Muscle of arm (tissue), 14 donors: ENCODE measurements at places on chromosomes 1 and 21. TPM values are rescaled to one million over a fixed set of nuclear protein-coding genes. Genes with fewer than 3 reads are reported as not detected.

BATF3 gene
- polyA plus RNA-seq: 0.79 TPM

DNA sequence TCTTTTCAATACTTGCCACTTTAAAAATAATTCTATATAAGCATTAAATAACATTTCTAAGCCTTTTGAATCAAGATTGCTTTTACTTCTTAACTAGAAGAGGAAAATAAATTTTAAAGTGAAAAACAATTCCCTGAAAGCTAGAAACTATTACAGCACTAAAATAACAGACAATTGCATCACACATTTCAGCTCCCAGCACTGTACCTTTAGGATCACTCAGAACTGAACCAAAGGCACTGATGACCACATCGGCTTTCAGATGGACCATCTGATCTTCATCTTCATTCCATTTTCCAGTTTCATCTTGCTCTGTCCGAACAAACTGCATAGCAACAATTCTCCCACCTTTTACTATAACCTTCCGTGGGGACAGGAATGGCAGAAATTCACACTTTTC is 347.3 kb downstream of the DPYD start:
- DNase-seq: no peak

- DNase-seq: no peak
These were observed 43.8 kb upstream of the KCNE2 start for GRCh38 chr21:34320011-34320410.

- DNase-seq: no peak
These were observed at the start of gene CYYR1 for GRCh38 chr21:26572702-26573381. Gene CYYR1 (minus strand): TSS chr21:26573286. CDS start chr21:26572940, 346 bp downstream.

GRCh38 chr1:102836991-102837390 is 271.3 kb downstream of the COL11A1 start:
- no peak for DNase-seq

DNA sequence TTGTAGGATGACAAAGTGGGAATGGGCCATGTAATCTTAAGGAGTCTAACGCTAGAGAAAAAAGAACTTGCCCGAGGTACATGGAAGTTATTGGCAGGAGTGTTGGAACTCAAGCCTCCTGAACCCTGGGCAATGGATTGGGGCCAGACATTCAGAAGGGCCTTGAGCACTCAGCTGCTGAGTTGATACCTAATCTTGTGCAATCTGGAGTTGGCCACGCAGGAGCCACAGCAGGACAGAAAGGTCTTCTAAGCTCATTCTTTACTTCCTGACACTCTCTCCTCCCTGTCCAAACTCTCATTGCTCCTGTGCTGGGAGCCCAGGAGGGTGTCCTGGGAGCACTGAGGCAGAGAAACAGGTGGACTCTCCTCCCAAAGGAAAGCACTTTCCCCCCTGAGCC is 25.1 kb upstream of the CSF1 start:
- no peak for DNase-seq

GRCh38 chr1:210698661-210699060 is 370.0 kb downstream of the HHAT start:
- no peak for DNase-seq

DNA sequence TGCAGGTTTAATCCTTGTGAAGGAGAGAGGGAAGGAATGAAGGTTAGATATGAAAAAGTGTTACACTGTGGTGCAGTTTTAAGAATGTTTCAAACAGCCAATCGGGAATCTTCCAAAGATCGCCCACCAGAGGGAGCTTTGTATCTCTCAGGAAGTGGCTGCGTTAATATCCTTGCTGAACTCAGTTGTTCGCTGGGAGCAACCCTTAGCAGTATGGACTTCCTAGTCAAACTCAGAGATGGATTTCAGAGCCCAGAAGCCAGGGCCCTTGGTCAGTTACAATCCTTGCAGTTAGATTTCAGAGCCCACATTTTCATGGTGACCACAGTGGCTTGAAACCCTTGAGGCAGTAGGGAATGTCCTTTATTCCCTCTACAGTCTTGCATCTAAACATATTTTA is 136.2 kb downstream of the NTNG1 start:
- peak; percentile 20 for DNase-seq

DNA sequence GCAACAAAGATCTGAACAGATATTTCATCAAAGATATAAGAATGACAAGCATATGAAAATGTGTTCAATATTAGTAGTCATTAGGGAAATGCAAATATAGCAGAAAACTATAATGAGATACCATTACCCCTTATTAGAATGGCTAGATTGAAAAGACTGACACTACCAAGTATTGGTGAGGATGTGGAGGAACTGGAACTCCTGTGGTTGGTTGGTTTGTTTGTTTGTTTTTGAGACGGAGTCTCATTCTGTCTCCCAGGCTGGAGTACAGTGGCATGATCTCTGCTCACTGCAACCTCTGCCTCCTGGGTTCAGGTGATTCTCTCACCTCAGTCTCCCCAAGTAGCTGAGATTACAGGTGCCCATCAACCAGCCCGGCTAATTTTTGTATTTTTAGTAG is 18.9 kb upstream of the HMGN1 start:
- no peak for DNase-seq

USP16 gene
- 64.5 TPM for polyA plus RNA-seq

- DNase-seq: no peak
These were observed 92.6 kb downstream of the PCBP3 start for GRCh38 chr21:45736042-45736689.

DNA sequence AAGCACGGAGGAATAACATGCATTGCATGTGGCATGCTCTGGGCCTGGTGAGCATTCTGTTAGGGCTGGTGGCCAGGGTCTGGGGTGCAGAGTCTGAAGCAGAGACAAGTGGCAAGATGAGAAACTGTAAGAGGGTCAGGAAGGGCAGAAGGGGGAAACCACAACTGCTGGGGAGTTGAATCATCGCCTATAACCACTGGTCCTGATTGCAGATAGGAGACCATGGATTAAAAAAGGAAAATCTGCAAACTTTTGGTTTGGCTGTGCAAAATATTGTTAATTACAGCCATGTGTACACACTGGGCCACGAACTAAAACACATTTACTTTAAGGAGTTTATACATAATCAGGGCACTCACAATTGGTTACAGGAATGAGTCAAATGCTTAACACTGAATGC is 76.6 kb downstream of the TGFBR3 start:
- no peak for DNase-seq

GRCh38 chr1:10735563-10736305 is 60.7 kb downstream of the CASZ1 start:
- no peak for DNase-seq

GRCh38 chr1:175548774-175549173 is 194.6 kb downstream of the TNR start:
- no peak for DNase-seq

- DNase-seq: no peak
These were observed 157.1 kb upstream of the NRIP1 start for GRCh38 chr21:15221799-15222386.

SLC45A1 gene
- 0.85 TPM for polyA plus RNA-seq

C1orf185 gene
- not detected for polyA plus RNA-seq

PRR9 gene
- not detected for polyA plus RNA-seq

DNA sequence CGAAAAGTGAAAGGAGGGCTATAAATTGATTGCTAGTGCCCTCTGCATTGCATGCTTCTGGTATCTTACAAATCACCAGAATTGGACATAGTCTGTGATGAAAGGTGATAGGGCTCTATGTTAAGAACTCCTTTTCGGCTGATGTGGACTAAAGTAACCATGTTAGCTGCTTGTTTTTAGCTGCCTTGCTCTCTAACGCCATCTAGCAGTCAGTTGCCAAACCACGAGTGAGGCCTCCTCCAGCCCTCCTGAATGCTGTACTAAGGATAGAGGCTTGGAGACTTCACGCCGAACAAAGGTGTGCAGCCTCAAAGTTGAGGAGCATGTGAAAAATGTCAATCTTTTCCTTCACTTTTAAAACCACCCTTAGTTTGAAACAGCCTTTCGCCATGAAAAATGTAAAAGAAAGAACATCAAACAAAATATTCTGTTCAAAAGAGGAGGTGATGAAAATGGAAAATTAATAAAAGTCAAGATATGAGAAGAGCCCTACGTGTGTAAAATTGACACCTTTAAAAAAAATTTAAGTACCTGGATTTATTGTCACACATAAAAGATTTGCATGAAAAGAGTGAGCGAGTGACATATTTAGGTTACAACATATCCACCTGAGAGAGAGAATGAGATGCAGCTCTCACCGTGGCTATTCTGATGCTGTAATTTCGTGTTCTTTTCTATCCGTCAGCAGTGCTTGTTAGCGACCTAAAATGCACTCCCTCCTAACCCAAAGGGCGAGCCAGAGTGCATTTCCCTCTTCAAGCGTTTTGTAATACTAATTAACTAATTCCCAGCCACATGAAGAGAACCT is 8.1 kb downstream of the LRRC53 start:
- peak; percentile 40 for DNase-seq

ALG6 gene
- polyA plus RNA-seq: 14.0 TPM

DNA sequence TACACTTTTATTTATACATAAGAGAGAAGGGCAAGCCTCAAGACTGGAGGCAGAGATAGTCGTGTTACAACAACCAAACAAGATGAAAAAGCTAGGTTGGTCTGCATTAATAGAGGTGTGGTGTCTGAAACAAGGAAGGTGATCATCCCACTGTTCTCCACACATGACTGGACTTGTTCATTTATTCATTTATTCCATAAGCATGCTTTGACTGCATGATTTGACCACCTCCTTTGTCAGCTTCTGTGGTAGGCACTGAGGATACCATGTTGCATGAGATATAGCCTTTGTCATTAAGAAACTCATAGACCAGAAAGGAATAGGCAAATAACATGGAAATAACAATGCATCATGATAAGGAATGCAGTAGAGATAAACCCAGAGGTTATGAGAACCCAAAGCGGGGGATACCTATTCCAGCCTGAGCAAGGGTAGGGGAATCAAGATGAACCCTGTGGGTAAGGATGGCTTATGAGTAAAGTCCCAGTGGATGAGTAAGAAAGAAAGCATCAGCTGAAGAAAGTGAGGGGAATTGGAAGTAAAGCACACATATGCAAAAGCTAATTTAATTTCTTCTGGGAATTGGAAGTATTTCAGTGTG is 173.7 kb upstream of the FGGY start:
- no peak for DNase-seq

DNA sequence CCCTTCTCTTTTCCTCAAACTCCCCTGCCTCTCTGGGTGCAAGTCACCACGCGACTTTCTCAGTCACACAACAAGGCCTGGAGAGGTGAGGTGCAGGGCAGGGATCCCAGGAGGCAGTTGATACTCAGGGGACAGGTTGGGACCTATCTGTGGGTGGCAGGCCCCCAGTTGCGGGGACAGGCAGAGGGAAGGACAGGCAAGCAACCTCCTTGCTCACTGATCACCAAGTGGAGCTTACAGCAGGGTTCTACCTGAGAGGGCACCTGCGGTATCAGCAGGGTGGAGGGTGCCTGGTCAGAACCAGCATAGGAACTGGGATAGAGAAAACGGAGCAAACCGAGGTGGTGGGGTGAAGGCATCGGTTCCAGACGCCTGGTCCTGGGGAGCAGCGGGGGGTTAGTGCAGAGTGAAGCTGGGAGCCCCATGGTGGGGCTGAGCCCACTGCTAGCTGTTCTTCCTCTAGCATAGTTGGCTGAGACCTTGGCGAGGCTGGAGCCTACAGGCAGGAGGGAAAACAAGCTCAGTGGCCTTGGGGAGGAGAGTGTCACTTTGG is 24.4 kb upstream of the TENT5C start:
- DNase-seq: no peak

KRTAP19-1 gene
- polyA plus RNA-seq: not detected

- no peak for DNase-seq
These were observed 10.1 kb downstream of the FMO5 start for GRCh38 chr1:147214842-147215539.

EVA1C gene
- not detected for polyA plus RNA-seq
